Endothelial cell of umbilical vein (primary cell): ENCODE measurements at places on chromosomes 7 and 10.

DNA sequence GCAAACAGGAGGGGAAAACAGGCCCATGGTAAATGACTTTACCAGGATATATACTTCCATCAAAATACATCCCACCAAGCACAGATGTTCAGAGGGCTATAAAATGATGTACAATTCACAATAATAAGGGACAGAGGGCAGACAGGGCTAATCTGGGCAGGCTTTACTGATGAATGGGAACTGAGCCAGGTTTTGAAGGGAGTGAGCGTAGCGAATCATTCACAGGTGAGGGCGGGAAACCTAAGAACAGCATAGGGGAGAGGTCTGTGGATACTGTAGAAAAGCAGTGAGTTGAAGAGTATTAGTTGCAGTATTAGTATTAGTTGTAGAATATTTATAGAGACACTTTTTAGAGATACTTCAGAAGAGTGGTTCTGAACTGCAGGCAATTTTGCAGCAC is 180.8 kb downstream of the JAZF1 start:
- DNase-seq, result no peak

DNA sequence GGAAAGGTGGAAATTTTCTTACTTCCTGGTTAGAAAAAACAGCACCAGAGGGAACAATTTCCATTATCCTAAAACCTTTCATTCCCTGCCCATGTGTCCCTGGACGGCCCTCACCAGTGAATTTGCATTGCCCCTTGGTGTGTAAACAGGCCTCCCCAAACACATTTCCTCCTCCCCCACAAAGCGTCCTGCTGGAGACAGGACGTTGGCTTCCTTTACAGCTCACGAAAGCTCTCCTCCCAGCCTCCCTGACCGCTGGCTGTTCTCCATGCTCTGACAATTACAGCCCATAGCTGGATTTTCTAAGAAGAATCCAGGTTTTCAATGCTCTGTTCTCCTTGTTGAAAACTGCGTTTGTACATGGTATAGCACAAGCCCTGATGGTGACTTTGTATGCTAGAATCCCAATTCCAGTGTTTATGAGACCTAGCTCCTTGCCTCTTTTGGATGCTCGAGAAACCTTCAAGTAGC is 724.2 kb upstream of the CELF2 start:
- DNase-seq, result no peak

- no peak for DNase-seq
Observed at GRCh38 chr10:75407224-75407712, 5.7 kb upstream of the ZNF503 start.

- peak; percentile 33 for DNase-seq
Observed at GRCh38 chr10:45580371-45581215, 92.0 kb downstream of the ZFAND4 start.

- DNase-seq, result no peak
Observed at GRCh38 chr10:93160829-93161228, 87.1 kb downstream of the CYP26A1 start.

DNA sequence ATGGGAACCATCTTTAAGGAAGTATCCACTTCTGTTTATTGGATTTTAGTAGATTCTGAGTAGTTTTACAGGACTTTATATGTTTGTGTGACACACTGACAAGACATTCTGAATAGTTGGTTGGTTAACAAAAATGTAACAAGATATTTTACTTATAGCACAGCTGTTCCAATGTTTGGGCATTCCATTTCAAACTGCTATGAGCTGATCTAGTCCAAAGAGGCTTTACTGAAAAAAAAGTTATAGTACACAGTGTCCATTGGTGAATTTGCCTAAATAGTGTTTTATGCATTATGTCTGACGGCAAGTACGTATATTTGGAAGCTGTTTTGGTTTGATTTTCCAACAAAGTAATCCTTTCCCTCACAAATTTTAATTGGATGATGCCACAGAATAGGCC is 99.1 kb downstream of the SAMD9 start:
- no peak for DNase-seq

- peak; percentile 37 for DNase-seq
Observed at GRCh38 chr7:15561835-15562234, at the start of gene AGMO. TSS of gene AGMO (minus strand) at chr7:15562015.

DNA sequence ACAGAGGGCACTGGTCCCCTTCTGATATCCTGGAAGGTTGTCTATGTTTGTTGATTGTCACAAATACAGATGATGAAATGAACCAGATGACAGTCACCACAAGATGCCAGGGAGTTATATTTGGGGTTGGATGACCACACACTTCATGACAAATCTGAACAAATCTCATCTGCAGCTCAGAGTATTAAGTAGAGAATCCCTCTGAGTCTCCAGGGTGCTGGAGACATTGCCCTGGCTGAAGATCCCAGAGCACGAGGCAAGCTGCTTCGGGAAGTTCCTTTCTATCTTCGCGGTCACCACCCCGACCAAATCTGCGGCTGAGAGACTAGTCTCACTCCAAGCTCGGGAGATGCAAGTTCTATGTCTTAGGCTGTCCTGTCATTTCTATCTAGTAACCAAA is 9.0 kb downstream of the DENND2A start:
- no peak for DNase-seq

GRCh38 chr10:76939933-76940468 is 697.6 kb downstream of the KCNMA1 start:
- DNase-seq, result no peak

DNA sequence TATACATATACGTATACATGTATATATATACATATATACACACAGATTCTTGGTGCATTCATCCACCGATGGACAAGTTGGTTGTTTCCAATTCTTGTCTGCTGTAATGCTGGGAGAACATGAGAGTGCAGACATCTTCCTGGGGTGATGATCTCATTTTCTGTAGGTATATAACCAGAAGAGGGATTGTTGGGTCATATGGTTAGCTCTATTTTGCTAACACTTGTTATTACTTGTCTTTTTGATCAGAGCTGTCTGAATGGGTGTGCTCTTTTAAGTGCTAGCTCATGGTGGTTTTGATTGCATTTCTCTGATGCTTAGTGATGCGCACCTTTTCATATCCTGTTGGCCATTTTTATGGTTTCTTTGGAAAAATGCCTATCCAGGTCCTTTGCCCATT is 106.4 kb downstream of the TAX1BP1 start:
- no peak for DNase-seq

- DNase-seq, result peak; percentile 48
Observed at GRCh38 chr7:98357751-98358161, 43.1 kb downstream of the BAIAP2L1 start.

GRCh38 chr7:4645246-4645645 is 36.8 kb upstream of the FOXK1 start:
- DNase-seq, result no peak

GRCh38 chr7:5423976-5424748 is 528 bp upstream of the TNRC18 start:
- DNase-seq, result peak; percentile 98

- no peak for DNase-seq
Observed at GRCh38 chr7:125663961-125664360, 734.3 kb upstream of the POT1 start.

- DNase-seq, result no peak
Observed at GRCh38 chr7:135706858-135707569, 21.0 kb downstream of the SLC13A4 start.
